Stimulated activated CD8-positive, alpha-beta memory T cell treated with anti-CD3 and anti-CD28 coated beads, Interleukin-15, amount 100 ng/mL, for 24 hours (primary cell): ENCODE measurements at places on chromosomes 6 and 20.

DNA sequence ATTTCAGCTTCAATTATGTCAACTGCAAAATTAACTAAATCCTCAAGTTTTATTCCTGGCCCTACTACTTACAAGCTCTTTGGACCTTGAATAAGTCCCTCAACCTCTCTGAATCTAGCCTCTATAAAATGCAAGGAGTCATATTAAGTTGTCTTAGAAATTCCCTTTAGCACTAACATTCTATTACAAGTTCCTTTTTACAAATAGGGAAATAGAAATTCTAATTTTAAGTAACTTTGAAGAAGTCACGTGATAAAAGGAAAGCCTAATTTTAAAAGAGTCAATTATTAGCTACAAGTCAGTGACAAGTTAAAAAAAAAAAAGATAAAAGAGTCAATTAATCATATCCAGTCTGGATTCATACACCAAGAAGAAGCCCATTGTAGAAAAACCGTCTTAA lies 24.6 kb upstream of the GTF3C6 start:
- no peak for DNase-seq

DNA sequence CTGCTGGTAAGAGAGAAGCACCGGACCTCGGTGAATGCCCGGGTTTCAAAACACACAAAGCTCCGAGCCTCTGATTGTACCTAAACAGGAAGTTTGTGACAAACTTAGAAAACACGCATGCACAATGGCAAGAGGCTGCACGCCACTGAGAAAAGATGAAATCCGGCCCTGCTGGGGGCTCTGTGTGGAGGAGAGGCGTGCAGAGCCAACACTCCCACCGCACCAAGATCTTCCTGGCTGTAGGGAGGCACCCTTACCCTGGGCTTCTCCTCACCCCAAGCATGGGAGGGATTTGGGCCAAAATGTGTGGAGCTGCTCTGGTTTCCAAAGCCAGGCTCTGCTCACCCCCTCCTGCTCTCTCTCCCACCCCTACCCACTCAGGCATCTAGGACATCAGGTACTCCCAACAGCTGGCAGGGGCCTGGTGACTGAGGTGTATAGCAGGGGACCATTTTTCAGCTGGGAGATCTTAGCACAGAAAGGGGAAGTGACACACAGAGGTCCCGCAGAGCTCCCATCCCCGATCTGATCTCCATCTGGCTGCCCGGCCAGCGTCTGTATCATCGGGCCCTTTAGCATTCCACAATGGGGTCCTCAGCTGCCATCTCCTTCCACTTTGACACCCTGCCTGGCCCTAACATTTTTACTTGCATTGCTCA lies 84.2 kb downstream of the TRERF1 start:
- DNase-seq = no peak

DNA sequence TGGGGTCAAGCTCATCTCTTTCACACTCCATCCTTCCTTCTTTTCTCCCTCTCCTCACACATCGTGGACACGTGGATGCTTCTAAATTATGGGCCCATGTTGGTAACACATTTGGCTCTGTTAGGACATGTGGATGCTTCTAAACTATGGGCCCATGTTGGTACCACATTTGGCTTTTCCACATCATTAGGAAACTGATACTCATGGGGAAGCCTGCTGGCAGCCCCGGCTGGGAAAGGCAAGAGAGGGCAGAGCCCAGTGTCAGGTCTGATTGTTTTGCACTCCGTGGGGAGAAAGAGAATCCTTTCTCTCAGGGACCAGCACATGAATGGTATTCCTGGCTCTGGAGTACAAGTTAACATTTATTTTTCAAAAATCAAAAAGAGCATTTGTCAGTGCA lies 4.0 kb upstream of the CST1 start:
- DNase-seq = no peak

GRCh38 chr6:73695619-73696421 lies at the start of gene CD109:
CD109 (plus strand) TSS chr6:73696203; CDS start chr6:73696216, 13 bp downstream.
- peak; percentile 22 for DNase-seq

- DNase-seq = no peak
Measured at GRCh38 chr20:40232273-40232672, 456.8 kb downstream of the MAFB start.

- no peak for DNase-seq
Measured at GRCh38 chr6:75183099-75183541, 22.7 kb downstream of the COL12A1 start.

DNA sequence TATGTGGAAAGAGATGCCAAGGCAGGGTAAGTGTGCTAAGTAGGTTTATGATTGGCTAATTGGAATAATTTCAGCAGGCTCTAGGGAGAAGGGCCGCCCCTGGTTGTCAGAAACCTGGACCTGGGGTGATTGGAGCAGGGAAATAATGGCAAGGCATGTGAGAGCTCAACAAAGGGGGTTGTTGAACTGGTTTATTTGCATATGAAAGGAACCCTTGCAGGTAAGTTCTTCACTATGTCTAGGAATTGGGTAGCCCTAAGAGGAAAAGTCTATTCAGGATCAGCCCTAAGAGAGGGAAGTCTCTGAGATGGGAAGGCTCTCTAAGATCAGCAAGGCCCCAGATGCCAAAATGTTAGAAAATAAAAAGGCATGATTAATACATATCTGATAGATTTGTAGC lies 175.4 kb upstream of the PRND start:
- DNase-seq = no peak

- DNase-seq = no peak
Measured at GRCh38 chr6:63491119-63491518, 81.2 kb upstream of the LOC128125822 start.

DNA sequence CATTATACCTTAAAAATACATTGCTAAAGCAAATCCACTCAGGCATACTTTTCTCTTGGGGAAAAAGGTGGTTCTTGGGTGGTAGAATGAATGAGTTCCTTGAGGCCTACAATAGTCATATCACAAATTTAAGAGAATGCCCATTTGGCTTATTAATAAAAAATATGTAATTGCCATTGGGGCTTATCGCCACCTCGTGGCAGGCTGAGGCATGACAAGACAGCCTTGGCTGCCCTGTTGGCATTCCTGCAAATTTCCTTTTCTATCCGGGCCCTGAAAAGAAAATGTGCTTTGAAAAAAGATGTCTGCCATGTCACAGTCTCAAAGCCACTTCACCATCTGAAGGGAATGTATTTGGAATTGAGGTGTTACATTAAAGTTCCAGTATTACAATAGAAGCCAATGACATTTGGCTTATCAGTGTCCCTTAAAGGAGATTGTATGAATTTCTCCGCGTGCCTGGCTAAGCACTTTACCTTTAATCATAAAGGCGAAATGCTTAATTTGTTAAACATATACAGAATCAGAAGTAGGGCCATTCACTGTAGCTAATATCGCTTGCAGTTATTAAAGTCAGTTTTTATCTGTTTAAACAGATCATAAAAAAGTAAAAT lies 188.3 kb upstream of the ZFP64 start:
- DNase-seq = no peak

DNA sequence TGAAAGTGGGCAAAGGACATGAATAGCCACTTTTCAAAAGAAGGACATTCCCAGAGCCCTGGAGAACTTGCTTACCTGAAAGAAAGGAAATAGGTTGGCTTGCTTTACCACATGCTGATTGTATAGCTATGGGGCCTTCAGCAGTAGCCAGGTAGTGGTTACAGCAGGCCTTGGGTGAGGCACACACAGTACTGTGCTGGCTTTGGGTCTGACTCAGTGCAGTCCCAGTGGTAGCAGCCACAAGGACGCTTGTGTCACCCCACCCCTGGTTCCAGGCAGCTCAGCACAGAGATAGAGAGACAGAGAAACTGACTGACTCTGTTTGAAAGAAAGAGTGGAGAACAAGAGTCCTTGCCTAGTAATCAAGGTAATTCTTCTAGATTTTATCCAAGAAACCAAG lies 201.0 kb upstream of the EYS start:
- DNase-seq = no peak

GRCh38 chr6:139686308-139686707 lies 311.9 kb upstream of the CITED2 start:
- DNase-seq = no peak

- DNase-seq = no peak
Measured at GRCh38 chr20:61331543-61331942, 79.5 kb downstream of the CDH4 start.

DNA sequence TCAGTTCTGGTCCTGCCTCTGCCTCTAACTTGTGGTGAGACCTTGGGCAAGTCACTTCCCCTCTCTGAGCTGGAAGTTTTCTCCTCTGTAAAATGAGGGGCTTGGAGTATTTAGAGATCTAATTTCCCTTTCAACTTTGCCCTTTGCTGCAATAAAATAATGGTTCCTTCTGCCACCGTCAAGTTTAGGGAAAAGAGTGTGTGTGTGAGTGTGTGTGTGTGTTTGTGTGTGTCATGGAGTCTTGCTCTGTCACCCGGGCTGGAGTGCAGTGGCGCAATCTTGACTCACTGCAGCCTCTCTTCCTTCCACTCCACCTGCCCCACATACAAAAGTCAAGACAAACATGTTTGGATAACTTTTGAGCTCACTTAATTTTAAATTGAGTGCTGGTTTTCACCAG lies 39.2 kb upstream of the PIM1 start:
- no peak for DNase-seq

DNA sequence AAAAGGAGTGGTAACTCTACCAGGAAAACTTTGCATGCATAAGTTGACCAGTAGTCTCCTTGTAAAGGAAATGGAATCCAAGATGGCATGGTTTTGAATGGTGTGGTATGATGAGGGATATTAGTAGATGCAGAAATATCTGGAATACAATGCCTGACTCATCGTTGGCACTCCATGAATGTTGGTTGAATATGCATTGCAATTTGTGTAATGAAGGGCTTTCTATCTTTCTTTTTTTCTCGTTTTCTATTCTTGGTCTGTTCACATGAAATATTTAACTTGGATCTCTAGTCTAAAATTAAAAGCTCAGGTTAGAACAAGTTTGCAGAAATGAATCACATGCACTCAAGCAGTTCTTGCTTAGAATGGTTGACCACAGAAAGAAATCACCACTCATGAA lies 277.3 kb upstream of the PRND start:
- DNase-seq = no peak

GRCh38 chr6:158322724-158323560 lies 10.7 kb downstream of the TULP4 start:
- no peak for DNase-seq

DNA sequence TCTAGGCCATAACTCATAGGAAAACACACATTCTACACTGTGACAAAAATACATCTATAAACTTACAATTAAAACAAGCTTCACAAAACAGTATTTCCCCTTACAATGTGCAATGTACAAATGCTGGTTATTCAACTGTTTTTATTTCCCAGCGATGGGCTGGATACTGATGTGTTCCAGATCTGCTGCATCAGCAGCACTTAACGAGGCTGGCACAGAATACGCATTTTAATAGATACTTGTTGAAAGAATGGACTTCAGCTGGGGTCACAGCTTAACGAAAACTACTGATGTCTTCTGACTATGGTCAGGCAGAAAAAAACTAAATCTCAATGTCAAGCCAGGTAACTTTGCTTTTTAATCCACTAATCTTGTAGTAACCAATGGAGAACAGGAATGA lies 70.9 kb downstream of the B4GALT5 start:
- no peak for DNase-seq

- no peak for DNase-seq
Measured at GRCh38 chr6:30508890-30509736, 19.8 kb downstream of the HLA-E start.

DNA sequence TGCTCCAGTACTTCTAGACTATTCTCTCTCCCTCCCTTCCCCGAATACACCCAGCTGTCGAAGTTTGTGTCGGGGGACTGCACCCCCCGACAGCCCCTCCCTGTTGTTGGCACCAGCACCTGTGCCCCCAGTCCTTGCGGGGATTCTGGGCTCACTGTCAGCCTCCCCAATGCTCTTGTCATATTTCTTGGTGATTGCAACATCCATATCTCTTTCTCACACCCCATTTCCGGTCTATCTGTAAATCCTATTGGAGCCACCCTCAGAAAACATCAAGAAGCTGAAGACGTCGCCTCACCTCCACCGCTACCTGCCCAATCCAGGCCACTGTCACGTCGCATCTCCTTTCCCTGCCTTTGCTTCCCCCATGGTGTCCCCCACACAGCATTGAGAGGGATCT lies 32.6 kb upstream of the VSTM2L start:
- DNase-seq = no peak

DNA sequence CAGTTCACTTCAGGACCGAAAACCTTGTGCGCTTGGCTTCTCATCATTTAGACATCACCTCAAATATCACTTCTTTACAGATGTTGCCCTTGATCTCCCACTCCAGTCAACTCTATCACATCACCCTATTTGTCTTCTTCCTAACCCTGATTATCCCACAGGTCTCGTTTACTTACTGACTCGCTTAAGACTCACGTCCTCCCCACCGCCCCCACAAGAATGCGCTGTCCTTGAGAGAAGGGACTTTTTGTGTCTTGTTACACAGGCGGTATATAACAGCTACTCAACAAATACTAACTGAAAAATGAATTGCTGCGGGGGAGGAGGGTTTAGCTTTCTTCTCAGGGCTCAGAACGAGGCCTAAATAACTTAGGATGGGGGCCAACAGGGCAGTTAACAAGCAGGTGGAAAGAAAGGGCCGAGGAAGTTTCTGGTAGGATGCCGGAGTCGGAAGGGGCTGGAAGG lies 527 bp downstream of the TOMM34 start:
- no peak for DNase-seq

GRCh38 chr6:101290346-101290745 lies 103.2 kb upstream of the GRIK2 start:
- no peak for DNase-seq

- DNase-seq = no peak
Measured at GRCh38 chr20:15396900-15397299, 1059.5 kb upstream of the FLRT3 start.

DNA sequence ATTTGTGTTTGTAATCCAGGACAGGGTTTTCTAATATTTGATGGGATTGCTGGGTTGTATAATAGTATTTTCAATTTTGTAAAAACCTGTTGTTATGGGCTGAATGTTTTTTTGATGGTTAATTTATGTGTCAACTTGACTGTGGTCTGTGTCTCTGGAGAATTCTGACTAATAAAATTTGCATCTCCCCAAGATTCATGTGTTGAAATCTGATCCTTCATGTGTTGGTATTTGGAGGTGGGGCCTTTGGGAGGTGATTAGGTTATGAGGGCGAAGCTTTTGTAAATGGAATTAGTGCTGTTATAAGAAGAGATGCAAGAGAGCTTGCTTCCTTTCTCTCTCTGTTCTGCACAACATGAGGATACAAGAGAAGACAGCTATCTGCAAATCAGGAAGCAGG lies 48.7 kb upstream of the SAMD5 start:
- no peak for DNase-seq

GRCh38 chr6:15596186-15596896 lies 66.5 kb downstream of the DTNBP1 start:
- DNase-seq = no peak

GRCh38 chr20:15064741-15065140 lies 727.3 kb upstream of the FLRT3 start:
- no peak for DNase-seq

- no peak for DNase-seq
Measured at GRCh38 chr20:57738484-57738883, 28.7 kb upstream of the PMEPA1 start.
